ENCODE measurements at places on chromosomes 2 and 18. TPM values are rescaled to one million over a fixed set of nuclear protein-coding genes. Genes with fewer than 3 reads are reported as not detected.

DNA sequence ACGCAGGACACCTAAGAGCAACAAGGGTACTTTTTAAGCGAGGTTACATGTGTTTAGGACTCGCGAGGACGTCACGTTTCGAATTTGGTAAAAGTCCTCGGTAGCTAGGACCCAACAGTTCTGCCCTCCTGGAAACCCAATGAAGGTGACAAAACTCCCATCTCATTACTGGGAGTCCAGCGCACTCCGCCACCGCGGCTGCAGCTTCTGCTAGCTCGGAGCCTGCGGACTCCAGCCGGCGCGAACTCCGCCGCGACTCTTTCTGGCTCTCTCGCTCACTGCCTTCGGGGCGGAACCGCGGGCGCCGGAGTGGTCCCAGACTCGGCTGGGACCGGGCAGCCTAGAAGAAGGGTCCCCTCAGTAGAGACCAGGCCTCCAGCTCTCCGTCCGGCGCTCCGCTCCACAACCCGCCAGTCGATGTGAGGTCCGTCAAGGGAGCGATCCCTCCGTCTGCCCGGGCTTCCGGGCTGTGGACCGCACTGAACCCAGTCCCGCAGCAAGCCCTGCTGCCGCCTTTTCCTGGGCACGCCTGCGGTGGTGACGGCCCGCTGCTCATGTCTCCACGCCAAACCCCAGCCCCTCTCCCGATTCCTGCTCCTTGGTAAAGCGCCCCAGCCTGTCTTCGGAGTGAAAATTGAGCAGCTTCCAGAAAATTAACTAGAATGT lies 3.0 kb upstream of the OSR1 start:
- peak; percentile 47 for DNase-seq

GRCh38 chr2:98556344-98557033 lies 51.8 kb downstream of the COA5 start:
- no peak for DNase-seq

DNA sequence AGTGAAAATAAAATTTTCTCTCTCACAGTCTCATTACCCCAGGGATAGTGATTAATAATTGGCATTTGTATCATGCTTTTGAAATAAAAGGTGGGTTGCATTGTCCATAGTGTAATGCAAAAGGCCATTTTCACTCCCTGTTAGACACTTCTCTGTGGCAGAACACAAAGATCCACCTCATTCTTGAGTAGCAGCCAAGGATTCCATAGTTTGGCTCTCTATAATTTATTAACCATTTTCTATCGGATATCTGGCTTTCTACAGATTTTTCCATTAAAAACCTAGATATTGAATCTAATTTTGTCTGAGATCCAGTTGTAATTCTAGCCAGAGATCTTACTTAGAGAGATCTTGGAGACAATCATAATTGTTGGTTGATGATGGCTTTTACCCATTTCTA lies 39.0 kb downstream of the CDCA7 start:
- no peak for DNase-seq

GRCh38 chr2:108825736-108826135 lies 39.2 kb downstream of the CCDC138 start:
- DNase-seq, result no peak

DNA sequence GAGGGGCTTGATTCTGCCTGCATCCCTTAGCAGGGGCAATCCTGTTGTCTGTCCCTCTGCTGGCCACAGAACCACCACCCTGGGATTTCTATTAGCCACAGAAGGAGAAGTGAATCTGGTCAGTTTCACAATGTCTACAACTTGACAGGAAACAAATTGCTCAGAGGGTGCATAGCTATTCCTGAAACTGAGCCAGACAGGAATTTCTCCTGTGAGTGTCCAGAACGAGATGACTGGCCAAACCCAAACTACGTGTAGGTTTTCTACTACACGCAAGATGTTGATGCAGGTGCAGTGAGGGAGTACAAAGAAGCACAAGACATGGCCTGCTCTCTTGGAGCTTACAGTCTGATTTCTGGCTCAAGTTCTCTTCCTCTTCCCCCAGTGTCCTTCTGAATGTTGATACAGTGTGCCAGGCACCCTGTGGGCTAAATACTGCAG lies 201.9 kb downstream of the CLIP4 start:
- DNase-seq, result no peak

DNA sequence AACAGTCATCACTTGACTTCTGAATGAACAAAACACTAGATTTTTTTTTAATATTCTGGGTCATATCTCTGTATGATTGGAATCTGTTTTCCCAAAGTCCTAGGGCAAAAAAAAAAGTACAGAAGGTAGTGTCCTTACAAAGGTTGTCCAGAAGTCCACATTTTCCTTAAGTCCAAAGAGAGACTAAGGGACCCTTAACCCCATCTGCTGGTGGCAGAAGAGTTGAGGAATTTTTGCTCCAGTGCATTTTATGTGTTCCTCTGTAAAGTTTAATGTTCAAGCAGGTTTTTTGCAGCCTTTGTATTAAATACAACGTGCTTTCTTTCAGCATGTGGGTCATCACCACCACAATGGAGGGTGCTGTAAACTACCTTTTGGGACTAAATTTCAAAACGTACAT lies 215.9 kb downstream of the SP3 start:
- DNase-seq, result no peak

DNA sequence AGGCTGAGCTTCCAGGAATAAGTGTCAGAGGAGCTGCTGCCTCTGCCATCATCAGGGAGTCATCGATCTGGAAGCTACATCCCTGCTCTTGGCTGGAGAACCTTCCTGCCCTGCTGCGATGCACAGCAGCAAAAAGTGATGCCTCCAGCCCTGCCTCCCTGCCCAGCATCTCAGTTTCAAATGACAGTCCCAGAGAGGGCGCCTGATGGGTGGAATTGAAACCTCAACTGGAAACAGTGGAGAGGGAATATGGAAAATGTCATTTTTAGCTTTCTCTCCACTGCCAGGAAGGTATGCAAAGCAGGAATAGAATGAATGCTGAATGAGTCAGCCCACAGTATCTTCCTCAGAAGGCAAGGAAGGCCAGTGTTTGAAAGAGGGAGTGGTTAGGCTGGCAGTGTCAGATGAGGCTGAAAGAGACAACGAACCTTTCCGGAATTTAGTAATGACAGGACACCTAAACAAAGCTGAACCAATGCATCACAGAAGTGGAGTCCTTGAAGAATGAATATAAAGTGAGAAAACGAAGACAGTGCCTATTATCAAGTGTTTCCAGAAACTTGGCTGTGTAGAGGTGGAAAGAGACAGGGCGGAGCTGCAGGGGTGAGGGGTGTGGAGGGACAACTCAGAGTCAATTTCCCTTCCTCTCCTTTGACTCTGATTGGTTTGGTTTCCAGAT lies 153.9 kb upstream of the NDUFV2 start:
- DNase-seq, result no peak

GRCh38 chr18:54090856-54091255 lies 133.6 kb downstream of the MBD2 start:
- no peak for DNase-seq

DNA sequence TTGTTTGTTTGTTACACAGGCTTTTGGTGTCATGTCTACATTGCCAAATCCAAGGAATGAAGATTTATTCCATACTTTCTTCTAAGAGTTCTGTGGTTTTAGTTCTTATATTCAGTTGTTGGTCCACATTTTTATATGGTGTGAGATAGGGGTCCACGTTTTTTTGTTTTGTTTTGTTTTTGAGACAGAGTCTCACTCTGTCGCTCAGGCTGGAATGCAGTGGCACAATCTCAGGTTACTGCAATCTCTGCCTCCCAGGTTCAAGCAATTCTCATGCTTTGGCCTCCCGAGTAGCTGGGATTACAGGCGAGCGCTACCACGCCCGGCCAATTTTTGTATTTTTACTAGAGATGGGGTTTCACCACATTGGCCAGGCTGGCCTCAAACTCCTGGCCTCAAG lies 8.2 kb downstream of the RALBP1 start:
- DNase-seq, result no peak

- no peak for DNase-seq
These were observed 27.9 kb upstream of the RPE start for GRCh38 chr2:209974576-209974975.

GRCh38 chr2:166375195-166375735 lies 479 bp downstream of the SCN9A start:
- no peak for DNase-seq

- DNase-seq, result no peak
These were observed at the start of gene SAG for GRCh38 chr2:233307565-233307964. TSS of gene SAG (plus strand) at chr2:233307816. CDS start at chr2:233309190, 1,374 bp downstream.

GRCh38 chr2:123916051-123916450 lies 109.0 kb upstream of the CNTNAP5 start:
- DNase-seq, result no peak

- DNase-seq, result no peak
These were observed 20.7 kb downstream of the INPP5D start for GRCh38 chr2:233080836-233081229.

DNA sequence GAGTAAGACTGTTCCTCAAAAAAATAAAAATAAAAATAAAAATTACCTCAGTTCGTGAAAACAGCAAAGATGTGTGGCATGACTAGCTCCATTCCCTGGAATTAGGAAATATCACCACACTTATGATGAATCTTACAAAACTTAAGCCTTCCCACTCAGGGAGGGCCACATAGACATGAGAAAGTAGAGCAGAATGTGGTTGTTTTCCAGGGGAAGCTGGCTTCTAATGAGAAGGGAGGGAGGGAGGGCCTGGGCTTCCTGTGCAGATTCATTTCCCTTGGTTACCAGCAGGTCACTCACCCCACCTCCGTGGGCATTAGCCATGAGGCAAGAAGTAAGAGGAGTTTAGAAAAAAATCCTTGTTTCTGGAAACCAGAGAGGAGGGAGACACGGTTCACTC lies 95.9 kb upstream of the RMDN2 start:
- no peak for DNase-seq

GRCh38 chr2:67260343-67261277 lies 136.5 kb upstream of the ETAA1 start:
- no peak for DNase-seq

DNA sequence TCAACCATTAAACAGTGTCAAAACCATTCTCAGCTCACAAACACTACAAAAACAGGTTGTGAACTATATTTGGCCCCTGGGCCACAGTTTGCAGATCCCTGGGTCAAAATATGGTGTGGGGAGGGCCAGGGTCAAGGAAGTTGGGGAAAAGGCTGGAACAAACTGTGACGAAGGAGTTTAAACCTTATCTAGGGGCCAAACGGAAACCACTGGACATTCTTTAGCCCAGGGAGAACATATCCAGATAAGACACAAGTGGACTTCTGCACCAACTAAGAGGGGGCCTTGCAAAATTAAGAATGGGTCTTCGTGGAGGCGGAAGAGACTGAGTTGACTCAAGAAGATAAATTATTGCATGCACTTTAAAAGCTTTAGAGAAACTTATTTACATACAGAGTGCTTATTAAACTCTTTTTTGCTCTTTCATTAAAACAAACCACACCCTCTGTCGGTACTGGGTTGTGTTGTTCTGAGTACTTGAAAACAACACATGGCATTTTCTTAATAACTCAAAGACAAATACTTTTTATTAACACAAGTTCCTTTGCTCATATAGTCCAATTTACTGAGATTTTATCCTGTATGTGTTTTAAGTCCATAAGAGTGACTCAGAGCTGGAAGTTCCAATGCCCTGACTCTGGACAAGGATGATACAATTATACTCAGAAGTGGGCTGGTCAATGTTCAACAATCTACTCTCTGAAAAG lies 5.3 kb upstream of the ASAP2 start:
- DNase-seq, result no peak

DNA sequence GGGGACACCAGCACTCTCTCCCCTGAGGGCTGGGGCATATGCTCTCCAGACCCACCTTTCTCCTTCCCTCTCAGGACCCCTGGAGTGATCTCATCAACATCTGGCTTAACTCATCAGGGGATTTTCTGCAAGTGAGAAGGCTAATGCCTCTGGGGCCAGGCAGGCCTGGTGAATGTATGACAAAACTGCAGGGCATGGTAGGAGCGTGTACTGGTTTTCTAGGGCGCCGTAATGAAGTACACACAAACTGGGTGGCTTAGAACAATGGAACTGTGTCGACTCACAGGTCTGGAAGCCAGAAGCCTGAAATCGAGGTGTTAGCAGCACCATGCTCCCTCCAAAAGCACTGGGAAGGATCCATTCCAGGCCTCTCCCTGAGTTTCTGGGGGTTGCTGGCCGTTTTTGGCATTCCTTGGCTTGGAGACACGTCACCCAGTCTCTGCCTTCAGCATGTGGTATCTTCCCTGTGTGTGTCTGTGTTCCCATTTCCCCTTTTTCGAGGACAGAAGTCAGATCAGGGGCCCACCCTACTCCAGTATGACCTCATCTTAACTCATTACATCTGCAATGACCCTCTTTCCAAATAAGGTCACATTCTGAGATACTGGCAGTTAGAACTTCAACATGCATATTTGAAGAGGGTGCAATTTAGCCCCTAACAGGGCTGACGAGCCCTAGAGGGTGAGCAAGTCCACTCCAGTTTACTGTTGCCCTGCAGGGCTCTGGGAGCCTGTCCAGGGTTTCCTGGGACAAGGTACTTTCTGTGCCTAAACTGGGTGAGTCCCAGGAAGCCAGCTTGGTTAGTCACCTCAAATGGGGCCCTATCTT lies 45.5 kb upstream of the CAB39 start:
- no peak for DNase-seq

- DNase-seq, result no peak
These were observed 323.4 kb upstream of the THUMPD2 start for GRCh38 chr2:40102447-40102846.

- no peak for DNase-seq
These were observed 19.7 kb downstream of the VIL1 start for GRCh38 chr2:218438596-218438995.

DNA sequence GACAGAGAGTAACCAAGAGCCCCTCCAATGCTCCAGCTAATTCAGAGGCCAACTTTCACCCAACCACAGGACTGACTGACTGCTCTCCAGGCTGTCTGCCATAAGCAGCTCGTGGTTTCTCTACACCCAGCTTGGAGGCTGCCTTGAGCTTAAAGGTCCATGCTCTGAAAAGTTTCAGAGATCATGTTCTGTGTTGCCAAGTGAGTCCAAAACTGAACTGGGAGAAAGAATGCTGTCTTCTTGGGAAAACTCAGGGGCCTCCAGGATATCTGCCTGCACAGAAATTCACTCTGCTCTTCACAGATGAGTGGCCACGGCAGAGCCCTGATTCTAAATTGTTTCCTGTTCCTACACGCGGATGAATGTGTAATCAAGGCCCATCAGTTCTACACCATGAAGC lies 51.1 kb downstream of the LPIN2 start:
- no peak for DNase-seq

GRCh38 chr18:70296289-70296688 lies 7.4 kb downstream of the SOCS6 start:
- DNase-seq, result no peak

- no peak for DNase-seq
These were observed 1.5 kb downstream of the OSBPL1A start for GRCh38 chr18:24396082-24396633.

GRCh38 chr2:148279216-148279615 lies 258.3 kb downstream of the MBD5 start:
- DNase-seq, result no peak

The SMAD7 gene
- total RNA-seq, result 254 TPM

The STPG4 gene
- total RNA-seq, result not detected

The KIF3C gene
- total RNA-seq, result 1.8 TPM

The EPG5 gene
- total RNA-seq, result 26.9 TPM

The FAM110C gene
- 0.36 TPM for total RNA-seq

The KCNE4 gene
- not detected for total RNA-seq

The HS1BP3 gene
- 10.1 TPM for total RNA-seq

The HEATR5B gene
- 23.9 TPM for total RNA-seq

The ADCYAP1 gene
- total RNA-seq, result not detected

The LRRTM4 gene
- not detected for total RNA-seq

Data from CD4-positive, alpha-beta T cell (primary cell).